ENCODE measurements at places on chromosomes 1 and 21.

DNA sequence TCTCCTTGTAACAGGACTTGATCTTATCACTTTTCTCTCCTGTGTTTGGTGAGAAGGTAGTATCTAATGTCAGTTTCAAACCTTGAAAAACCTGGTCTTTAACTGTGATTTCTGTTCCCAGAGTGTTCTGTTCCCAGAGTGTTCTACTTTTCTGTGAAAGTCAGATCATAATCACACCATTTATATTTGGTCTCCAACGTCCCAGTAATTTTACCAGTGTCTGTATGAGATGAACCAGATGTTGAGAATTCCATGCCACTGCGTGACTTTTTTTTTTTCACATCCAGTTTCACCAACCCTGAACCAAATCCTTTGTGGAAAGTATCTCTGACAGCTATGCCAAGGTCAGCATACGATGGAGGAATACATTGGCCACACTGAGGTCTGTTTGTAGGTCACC, 365.2 kb downstream of the USP25 start:
- no peak for DNase-seq

- no peak for DNase-seq
These were observed 63.8 kb downstream of the ZBTB18 start for GRCh38 chr1:244114892-244115291.

DNA sequence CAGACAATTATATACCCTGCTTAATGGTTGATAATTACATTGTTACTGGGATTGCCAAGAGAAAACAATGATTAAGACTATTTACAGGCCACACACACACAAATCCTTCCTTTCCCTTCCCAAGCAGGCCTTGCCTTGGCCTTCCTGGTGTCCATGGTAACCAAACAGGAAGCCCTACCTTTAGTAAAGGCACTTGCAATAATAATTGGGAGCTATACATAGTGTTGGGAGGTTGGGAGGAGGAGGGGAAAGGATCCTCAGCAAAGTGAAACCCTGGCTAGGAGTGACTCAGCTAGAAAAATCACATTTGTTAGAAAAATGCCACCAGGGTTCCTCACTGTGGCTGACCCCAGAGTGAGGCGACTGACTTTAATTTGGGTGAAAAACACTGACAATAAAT, 122.3 kb upstream of the ADAR start:
- DNase-seq, result no peak

DNA sequence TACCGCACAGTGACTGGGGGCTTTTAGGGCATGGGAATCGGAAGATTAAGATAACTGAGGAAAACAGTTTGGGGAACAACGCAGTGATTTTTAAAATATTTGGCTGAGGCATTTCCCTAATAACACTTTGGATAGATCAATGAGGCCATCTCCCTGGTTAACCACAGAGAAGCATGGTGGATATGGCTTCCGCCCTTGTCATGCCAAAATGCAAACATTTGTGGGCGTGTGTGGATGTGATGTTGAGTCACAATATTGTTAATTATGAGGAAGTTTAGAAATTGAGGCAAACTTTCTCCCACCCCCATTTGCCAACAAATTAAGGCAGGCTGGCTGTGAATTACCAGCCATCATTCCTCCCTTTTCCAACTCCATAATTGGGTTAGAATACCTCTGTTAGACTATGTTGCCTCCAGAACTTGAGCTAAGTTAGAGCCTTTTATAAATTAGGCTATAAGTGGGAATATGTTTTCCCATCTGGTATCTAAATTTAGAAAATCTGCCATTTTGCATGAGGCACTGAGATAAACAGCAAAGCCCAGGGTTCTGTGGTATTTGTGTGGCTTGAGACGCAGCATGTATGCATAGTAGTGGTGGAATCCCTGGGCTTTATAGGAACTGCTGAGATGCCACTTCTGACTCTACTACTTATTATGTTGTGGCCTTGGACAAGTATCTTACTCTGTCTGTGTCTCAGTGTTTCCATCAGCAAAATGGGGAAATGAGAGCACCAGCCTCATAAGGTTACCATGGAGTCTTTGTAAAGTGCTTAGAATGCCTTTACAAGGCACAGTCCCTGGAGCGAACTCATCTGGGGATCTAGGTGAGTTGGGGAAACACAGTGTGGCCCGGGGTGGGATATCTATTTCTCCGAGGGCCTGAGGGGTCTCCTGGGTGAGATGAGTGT, 154.6 kb downstream of the C1orf94 start:
- DNase-seq, result no peak

DNA sequence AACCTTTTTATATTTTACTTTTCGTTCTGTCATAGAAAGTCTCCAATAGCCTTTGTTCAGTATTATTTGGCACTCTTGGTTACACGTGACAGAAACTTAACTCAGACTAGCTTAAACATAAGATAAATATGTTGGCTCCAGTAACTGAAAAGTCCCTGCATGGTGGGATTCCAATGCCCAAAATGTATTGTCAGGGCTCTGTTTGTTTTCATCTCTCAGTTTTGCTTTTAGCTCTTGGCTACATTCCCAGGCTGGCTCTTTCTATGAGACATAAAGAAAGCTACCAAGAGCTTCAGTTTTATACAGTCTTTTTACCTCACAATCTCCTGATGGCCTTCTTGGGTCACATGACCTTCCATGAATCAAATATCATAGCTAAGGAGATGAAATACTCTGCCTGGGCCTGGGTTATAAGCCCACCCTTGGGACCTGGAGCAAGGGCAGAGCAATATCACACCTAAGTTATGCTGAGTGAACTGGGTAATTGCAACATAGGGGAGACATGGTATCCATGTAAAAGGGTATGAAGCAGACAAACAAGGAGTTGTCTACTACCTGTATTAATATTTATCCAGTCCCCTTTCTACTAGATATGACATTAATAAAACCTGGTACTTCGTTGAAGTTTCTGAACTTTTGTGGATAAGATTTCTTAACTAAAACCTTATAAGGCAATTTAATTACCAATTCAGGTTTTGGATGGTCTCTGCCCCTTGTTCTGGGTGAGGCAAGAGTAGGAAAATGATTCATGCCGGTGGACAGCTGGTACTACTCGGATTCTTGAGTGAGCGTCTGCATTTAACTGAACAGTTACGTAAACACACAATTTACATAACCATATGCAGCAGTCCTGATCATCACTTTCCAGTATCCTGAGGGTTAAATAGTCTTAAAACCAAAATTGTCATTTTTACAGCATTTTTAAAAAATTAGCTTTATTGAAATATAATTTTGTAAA, 442.3 kb downstream of the GPATCH2 start:
- no peak for DNase-seq

DNA sequence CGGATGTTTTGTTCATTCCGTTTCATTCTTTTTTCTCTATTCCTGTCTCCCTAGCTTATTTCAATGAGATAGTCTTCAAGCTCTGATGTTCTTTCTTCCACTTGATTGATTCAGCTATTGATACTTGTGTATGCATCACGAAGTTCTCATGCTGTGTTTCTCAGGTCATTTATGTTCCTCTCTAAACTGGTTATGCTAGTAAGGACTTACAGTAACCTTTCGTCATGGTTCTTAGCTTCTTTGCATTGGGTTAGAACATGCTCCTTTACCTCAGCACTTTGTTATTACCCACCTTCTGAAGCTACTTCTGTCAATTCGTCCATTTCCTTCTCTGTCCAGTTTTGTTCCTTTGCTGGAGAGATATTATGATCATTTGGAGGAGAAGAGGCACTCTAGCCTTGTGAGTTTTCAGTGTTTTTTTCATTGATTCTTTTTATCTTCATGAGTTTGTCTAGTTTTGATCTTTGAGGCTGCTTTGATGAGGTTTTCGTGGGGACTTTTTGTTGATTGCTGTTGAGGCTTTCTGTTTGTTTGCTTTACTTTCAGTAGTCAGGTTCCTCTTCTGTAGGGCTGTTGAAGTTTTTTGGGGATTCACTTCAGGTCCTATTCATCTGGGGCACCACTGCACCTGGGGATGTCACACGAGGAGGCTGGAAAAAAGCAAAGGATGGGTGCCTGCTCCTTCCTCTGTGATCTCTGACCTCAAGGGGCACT, 496.9 kb upstream of the LRRC7 start:
- no peak for DNase-seq

- no peak for DNase-seq
These were observed 20.3 kb downstream of the RXRG start for GRCh38 chr1:165424454-165425216.

- no peak for DNase-seq
These were observed 16.4 kb downstream of the ATP1A2 start for GRCh38 chr1:160131803-160132565.

DNA sequence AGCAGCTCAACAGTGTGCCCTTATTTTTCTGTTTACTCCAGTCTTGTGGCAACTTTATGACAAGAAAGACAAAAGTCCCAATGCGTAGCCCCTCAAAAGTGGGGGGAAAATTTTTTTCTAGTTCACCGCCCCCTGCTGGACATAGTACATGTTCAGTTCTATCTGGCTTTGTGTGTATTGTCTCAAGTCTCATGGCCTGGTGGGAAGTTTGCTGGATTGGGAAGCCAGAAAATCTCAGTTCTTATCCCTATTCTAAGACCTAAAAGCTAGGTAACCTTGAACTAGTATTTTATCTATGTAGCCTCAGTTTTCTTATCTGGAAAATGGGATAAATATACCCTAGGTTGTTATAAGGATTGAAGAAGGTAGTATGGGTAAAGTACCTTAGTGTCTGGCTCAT, 55.8 kb upstream of the LDLRAP1 start:
- DNase-seq, result no peak

- DNase-seq, result no peak
These were observed 14.3 kb upstream of the KCNK1 start for GRCh38 chr1:233599542-233600073.

- no peak for DNase-seq
These were observed 117.9 kb downstream of the CD247 start for GRCh38 chr1:167400359-167400953.
